ENCODE measurements at places on chromosomes 1 and 21.
A peak's percentile ranks its signal among the peaks of the same experiment; 100 is the strongest.

- H3K27me3 ChIP-seq, result peaks cover 20% of the 10 kb centered on the region
- H3K4me3 ChIP-seq, result no peak overlapping the region
- H3K36me3 ChIP-seq, result no peaks in the 10 kb centered on the region
Measured at GRCh38 chr1:31570228-31570627, 6.1 kb upstream of the TINAGL1 start.

GRCh38 chr1:187504779-187505178, 676.0 kb downstream of the PLA2G4A start:
- DNase-seq, result no peak
- no peaks in the 10 kb centered on the region for H3K36me3 ChIP-seq
- no peaks in the 10 kb centered on the region for H3K4me1 ChIP-seq
- no peak overlapping the region for H3K27ac ChIP-seq
- no peak overlapping the region for H3K4me3 ChIP-seq

GRCh38 chr1:150256554-150257341, 826 bp upstream of the CA14 start:
- peaks cover 51% of the 10 kb centered on the region for H3K27me3 ChIP-seq
- H3K27ac ChIP-seq, result no peak overlapping the region
- DNase-seq, result no peak
- no peak overlapping the region for H3K4me3 ChIP-seq
- peaks cover 19% of the 10 kb centered on the region for H3K4me1 ChIP-seq

GRCh38 chr1:234956821-234957329, 171.8 kb downstream of the TOMM20 start:
- no peak overlapping the region for H3K4me3 ChIP-seq
- H3K36me3 ChIP-seq, result peaks cover 12% of the 10 kb centered on the region
- H3K27me3 ChIP-seq, result no peaks in the 10 kb centered on the region
- DNase-seq, result no peak
- peak overlapping the region; percentile 86 for H3K27ac ChIP-seq

DNA sequence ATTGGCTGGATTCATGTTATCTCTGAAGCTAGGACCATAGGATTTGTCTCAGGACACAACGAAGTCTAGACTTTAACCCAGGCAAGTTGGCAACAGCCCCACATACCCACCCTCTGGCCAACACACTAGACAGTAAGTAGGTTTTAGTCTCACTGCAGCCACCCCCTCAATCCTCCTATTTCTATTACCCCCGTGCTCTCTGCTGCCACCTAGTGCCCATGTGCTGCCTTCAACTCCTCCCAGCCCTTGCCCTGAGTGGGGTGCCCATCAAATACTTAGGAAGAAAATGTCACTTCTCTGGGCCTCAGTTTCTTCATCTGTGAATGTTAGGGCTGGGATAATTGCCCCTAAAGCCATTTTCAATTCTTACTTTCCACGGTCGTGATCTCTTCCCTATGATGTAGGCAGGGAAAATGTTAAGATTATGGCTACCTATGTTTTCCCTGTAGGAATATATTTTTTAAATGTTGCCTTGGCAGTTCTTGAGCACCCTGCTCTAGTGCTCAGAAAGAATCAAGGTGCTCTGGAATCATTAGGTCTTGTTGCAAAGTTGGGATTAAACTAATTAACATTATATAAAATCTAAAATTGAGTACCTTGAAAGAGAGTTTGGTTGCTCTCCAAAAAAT, 213.0 kb downstream of the LMX1A start:
- peaks cover 3% of the 10 kb centered on the region for H3K27me3 ChIP-seq
- H3K4me1 ChIP-seq, result no peaks in the 10 kb centered on the region
- no peaks in the 10 kb centered on the region for H3K36me3 ChIP-seq
- no peak overlapping the region for H3K27ac ChIP-seq
- DNase-seq, result no peak
- no peak overlapping the region for H3K4me3 ChIP-seq

DNA sequence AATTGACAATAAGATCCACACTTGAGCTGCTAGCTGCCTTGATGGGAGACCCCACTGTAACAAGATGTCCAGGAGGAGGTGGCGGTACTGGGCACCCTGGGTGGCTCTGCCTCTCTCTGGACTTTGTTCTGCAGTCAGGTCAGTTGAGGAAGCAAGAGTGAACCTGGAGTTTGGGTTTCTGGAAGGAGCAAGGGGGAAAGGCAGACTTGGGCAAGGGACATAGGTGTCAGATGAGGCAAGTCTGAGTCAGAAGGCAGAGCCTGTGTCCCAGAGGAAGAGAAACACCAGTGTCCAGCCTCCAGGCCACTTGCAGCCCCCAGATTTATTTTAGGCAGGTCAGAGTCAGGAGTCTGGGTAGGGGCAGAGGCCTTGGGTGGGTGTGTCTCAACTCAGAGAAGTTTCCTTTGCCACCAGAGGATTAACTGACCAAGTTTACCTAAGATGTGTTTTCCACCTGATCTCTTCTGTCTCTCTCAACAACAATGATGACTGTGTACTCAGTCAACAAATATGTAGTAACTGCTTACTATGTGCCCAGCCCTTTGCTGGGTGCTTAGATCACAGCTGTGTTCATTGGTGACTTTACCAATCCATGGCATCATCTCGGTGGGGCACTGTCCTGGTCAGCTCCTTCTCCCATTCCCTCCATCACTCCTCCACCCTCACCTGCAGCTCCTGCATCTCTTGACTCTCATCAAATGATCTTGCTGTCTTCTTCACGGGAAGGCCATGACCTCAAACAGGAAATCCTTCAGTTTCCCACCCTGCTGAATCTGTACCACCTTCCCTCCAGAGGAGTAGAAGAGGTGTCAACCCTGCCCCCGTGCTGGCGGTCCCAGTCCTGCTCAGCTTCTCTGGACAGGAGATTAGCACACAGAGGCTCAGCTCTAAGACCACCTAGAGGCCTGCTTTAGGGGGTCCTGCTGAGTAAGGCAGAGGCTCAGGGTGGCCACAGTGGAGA, 36.6 kb downstream of the ELF3 start:
- H3K27ac ChIP-seq, result no peak overlapping the region
- H3K27me3 ChIP-seq, result no peaks in the 10 kb centered on the region
- H3K4me1 ChIP-seq, result no peaks in the 10 kb centered on the region
- no peaks in the 10 kb centered on the region for H3K36me3 ChIP-seq
- DNase-seq, result no peak

DNA sequence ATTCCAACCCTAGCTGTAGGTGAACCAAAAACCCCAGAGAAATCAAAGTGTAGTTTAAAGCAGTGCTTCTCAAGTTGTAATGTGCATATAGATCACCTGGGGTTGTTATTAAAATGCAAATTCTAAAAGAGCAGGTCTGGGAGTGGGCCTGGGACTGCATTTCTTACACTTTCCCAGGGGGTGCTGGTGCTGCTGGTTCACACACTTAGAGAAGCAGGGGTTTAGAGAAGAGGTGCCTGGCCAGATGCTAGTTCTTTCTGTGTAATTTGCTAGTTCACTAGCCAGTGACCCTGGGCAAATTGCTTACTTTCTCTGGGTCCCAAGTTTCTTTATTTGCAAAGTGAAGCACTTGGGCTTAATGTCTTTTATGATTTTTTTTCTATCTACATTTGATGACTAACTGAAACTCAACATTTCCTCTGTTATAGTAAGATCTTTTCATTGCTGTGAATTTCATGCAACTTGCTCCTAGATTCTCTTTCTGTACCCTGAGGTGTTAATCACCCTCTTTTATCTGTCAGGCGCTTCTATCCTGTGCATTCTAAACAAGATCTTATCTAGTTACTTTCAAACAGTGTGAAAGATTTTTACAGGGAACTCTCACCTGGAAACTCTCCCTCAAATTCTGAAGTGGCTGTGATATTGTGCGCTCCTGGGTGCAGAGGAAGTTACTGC, 141.9 kb upstream of the UBE2U start:
- peaks cover 4% of the 10 kb centered on the region for H3K27me3 ChIP-seq
- no peaks in the 10 kb centered on the region for H3K36me3 ChIP-seq
- no peak overlapping the region for H3K4me3 ChIP-seq

DNA sequence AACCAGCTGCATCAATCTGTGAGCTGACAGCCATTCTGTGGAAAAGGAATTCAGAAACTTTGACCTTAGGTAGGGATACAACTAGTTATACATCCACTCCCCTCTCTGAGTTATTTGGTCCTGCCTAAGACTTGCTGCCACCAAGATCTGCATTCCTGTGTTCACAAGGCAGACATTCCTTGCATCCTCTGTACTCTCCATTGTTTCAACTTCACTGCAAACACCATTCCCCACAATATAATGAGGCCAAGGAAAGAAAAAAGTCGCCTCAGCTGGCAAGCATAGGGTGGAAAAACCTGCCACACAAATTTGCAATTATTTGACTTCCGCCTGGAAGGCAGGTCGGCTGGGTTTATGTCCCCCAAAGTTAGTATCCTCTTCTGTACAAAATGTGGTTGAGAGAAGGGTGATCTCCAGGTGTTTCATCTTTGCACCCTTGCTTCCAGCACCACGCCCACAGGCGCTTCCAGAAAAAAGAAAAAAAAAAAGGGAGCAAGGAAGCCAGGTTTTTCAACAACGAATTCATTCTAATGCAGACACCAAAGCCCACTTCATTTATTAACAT, 676 bp upstream of the CTTNBP2NL start:
- H3K4me1 ChIP-seq, result peaks cover 55% of the 10 kb centered on the region
- DNase-seq, result no peak
- peaks cover 7% of the 10 kb centered on the region for H3K27me3 ChIP-seq
- H3K27ac ChIP-seq, result no peak overlapping the region
